NCI-H1694 (cell line): ENCODE measurements at places on chromosomes 5 and 9.
A peak's percentile ranks its signal among the peaks of the same experiment; 100 is the strongest.

DNA sequence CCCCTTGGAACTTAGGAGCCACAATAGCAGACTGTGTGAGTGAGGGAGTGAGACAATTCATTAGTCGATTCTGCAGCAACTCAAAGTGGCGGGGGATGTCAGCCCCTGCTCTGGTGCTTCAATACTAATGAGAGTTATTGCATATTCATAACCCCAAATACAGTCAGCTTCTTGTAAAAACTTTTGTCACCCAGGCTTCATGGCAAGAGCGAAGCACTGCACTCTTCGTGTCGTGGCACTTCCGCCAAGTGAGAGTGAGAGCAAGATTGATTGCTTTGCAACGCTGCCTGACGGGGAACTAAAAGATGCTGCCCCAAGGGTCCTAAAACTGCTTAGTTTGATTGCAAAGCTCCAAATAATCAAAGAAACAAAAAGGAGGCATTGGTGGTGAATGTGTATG lies 150.9 kb downstream of the NR2F1-AS1 start:
- no peak for DNase-seq

- DNase-seq: peak; percentile 48
These were observed 266.6 kb downstream of the PIK3R1 start for GRCh38 chr5:68482199-68482598.

GRCh38 chr5:81650987-81651386 lies 99.9 kb downstream of the SSBP2 start:
- DNase-seq: peak; percentile 61

GRCh38 chr9:124282442-124283227 lies 24.9 kb downstream of the NEK6 start:
- DNase-seq: no peak
